Stimulated activated CD8-positive, alpha-beta memory T cell treated with anti-CD3 and anti-CD28 coated beads, Interleukin-4, amount 100 ng/mL, for 1 hour (primary cell): ENCODE measurements at places on chromosomes 7 and 10.
A peak's percentile ranks its signal among the peaks of the same experiment; 100 is the strongest.

DNA sequence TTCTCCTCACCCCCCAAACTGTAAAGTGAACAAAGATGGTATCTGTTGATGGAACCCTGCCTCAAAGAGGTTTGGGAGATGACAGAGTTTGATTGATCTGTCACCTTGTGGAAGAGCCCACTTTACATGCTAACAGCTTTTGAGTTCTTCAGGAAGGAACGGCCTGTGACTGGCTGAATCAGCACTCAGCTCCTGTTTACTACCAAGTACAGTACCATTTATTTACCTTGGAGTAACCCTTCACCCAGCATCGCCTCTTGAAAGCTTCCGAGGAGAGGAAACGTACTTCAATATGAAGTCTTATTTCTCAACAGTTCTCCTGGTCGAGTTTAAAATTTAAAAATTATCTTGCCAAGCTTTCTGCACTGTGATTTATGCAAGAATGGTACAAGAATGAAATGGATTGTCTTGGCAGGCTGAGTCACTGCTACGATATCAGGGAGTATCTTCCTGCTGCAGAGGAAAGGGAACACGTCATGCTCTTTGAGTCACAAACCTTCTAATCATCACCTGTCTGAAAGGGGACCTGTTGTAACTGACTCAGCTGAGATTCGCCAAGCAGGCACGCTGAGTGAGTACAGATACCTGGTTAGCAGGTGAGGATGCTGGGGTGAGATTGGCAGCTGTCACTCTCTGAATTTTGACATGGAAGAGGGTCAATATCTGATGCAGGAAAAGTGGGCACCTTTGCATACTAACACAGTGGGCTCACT, 30.1 kb downstream of the KLF6 start:
- DNase-seq: no peak

GRCh38 chr10:133335246-133336117, 1.2 kb downstream of the CALY start:
- DNase-seq: peak; percentile 69

DNA sequence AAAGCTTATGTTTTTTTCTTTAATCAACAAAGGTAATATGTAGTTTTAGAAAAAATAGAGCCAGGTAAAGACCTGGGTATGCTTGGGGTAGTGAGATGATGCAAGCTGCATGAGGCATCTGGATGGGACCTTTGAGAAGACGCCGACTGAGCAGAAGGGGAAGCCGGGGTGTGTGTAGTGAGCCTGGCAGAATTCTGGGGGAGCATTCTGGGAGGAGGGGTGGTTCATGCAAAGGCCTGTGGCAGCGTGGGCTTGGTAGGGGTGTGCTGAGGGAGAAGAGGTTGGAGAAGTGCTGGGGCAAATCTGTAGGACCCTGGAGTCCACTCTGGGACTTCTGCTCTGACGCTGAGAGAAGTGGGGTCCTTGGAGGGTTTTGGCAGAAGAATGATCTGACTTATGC, 33.9 kb upstream of the SHH start:
- DNase-seq: no peak

GRCh38 chr7:76189276-76189675, 12.4 kb upstream of the SRRM3 start:
- DNase-seq: no peak

DNA sequence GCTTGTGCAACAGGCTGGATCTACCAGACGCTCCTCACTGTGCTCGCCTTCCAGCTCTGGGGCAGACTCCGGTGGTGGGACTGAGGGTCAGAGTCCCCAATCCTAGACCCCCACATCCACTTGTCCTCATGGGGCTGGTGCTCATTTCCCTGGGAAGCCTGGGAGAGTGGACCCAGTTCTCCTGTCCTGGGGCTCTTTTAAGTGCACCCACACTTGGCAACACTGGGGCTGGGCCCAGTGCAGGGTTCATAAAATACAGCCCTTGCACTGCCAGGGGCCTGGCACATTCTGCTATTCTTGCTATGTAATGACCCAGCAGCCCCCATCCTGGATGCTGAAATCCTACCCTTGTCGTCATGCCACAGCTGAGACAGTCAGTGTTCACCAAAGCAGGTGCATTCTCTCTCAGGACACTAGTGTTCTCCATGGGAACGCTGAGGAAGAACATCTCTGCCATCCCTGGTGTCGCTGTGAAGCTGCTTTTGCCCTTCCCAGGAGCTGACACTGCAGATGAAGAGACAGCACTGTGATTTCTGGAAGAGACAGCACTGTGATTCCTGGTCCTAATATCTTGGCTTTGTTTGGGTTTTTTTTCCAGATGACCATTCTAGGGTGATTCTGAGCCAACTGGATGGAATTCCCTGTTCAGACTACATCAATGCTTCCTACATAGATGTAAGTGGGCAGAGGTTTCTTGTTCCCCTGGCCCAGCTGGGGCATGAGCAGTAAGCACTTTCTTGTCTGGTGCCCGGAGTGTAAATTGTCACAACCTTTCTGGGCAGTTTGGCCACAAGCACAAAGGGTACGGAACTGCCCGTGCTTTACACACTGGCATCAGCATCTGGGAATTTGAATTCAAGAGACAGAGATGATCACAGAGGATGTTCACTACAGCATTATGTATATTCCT, 65.6 kb downstream of the MKI67 start:
- DNase-seq: no peak

DNA sequence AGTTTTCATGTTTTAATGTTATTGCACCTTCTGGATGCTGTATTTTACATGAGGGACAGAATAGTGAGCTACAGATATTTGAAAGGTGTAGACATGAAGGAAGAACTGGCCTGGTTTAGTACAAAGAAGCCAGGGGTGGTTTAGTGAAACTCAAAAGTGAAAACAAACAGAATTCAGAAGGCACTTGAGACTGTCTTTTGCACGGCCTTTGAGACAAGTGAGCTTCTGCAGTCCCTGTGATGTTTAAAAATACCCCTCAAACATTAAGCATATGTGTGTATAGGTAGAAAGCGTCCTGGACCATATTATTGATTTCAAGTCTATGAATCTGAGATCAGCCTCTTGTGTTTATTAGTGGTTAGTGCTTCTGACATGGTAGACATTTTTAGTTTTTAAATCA, 118.9 kb downstream of the CDK14 start:
- DNase-seq: no peak

DNA sequence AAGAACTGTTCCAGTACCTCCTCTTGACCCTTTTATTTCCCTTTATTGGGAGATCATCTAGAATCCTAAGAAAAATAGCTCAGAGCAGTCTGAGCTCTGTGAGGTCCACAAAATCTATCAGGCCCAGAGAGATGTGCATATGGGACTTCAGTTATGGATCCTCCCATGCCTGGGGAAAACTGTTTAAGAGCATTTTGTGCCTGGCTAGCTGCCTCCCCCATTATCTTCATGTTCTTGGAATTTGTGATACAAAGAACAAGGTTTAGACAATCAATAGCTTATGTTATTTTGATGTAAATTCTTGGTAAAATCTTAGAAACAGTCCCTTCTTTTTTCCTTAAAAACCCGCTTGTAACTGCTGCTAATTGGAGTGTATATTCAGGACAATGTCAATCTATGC, 75.2 kb downstream of the USP6NL start:
- no peak for DNase-seq

DNA sequence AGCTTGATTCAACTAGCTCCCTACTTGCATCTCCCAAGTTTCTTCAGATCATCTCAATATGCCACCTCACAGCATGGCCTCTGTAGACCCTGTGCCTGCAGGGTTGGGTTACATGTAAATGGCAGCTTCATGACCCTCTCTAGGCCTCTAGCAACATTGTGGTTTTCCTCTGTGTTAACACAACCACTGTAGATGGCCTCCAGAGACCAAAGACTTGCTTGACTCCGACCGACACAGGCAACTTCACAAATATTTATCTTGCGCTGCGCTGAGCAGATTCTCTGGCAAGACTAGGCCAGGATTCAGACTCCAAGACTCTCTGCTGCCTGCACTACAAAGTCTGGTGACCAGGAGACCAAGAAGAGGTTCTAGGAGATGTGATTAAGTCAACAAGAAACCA, 75.9 kb downstream of the CNOT4 start:
- DNase-seq: no peak

DNA sequence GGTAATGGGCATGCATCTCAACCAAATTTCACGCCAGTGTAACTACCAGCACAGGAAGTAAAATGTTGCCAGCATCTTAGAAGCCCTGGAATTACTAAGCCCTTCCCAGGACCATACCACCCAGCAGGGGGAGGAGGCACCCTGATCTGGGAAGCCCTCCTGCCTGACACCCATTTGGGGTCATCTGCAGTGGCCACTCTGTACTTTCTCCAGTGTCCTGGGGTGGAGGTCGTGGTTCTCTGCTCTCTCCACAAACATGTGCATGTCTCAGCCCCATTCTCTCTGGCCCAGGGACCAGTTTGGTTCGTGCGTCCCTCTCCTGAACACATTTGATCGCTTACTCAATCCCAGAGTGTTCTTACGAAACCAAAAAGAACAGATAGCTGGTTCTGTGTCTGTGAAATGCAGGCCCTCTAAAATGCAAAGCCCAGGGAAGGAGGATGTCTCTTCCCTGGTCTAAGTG, 9.4 kb upstream of the LRRC27 start:
- no peak for DNase-seq

GRCh38 chr10:72375585-72375984, 20.9 kb upstream of the DNAJB12 start:
- DNase-seq: no peak

- DNase-seq: no peak
Observed at GRCh38 chr10:112963835-112964234, 13.8 kb downstream of the TCF7L2 start.

DNA sequence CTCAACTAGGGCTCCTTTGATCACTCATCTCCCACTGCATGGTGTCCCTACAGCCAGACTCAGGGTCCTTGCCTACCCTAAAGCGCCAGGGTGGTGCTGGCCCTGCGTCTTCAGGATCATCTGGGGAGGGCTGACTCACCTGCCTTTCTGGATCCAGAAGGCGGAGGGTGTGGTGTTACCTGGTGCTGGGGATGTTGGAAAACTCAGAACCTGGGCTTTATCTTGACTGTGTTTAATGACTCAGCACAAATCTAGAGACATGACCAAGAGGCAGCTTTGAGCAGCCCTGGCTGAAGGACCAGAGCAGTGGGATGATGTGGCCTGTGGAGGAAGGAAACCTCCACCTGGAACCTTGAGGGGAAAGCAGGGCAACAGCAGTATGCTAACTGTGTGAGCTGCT, 96.5 kb downstream of the GRK5 start:
- no peak for DNase-seq

DNA sequence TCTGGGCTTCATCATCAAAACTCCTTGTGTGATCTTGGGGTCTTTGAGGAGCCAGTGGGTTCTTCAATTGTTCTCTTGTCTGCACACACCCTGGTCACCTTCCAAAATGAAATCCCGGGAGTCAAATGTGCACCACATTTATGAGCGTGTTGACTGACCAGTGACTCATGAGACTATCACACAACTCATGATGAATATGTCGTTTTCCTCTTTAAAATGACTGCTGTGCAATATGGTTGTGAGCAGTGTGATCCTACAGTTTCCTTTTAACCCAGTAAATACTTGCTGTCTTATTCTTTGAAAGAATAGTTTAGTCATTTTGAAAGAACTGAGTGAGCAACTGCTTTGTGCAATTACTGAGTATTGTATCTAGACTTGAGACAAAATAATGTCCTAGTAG, 149.2 kb downstream of the DYNC1I1 start:
- DNase-seq: no peak

DNA sequence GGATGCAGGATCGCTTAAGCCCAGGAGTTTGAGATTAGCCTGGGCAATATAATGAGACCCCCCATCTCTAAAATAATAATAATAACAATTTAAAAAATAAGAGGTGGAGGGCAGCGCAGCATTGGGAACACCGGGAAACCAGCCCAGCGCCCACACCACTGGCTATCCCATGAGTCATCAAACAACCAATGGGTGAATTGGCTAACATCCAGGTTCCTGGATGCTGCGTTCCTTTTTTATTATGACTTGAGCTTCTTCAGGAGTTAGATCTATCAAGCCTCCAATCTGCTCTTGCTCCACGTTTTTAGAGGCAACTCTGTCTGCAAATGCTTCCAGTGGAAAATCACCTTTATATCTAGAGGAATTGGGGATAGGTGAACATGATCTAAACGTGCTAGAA, 10.0 kb upstream of the LRRC4 start:
- DNase-seq: no peak

GRCh38 chr10:93851169-93851568, 42.6 kb upstream of the SLC35G1 start:
- DNase-seq: no peak

- no peak for DNase-seq
Observed at GRCh38 chr10:52453501-52453900, 139.4 kb downstream of the DKK1 start.

DNA sequence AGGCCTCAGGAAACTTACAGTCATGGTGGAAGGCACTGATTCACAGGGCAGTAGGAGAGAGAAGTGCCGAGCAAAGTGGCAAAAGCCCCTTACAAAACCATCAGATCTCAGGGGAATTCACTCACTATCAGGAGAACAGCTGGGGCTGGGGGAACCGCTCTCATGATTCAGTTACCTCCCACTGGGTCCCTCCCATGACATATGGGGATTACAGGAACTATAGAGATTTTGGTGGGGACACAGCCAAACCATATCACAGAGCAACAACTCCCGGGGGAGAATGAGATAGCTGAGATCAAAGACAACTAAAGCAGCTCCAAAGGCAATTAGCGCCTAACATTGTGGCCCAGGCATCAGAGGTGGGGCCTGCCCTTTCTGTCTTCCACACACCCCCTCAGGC, 85.4 kb upstream of the VOPP1 start:
- no peak for DNase-seq

GRCh38 chr7:54397836-54398612, 144.2 kb upstream of the VSTM2A start:
- no peak for DNase-seq

GRCh38 chr7:101724957-101725356, 92.5 kb upstream of the CUX1 start:
- no peak for DNase-seq
